Activated naive CD4-positive, alpha-beta T cell treated with anti-CD3 and anti-CD28 coated beads, Interleukin-2, amount 10 ng/mL, durations not matched to agents 7 days and 5 days (primary cell): ENCODE measurements at places on chromosomes 12 and 14.

DNA sequence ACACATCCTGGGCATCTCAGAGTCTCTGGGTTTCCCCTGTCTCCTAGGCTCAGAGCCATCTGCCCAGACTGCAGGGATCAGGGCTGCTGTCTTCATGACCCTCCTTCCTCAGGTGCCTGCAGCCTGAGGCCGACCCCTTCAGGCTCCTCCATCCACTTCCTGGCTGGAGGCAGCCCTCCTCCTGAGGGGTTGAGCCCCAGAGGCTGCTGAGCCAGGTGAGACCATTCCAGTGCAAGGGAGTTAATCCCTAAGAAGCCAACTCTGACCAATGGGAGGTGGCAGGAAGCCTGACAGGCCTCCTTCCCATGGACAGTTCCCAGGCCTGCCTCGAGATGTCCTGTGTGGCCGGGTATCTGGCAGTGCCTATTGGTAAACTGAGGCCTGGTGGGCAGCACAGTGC lies 8.4 kb upstream of the PPP4R4 start:
- DNase-seq, result no peak

DNA sequence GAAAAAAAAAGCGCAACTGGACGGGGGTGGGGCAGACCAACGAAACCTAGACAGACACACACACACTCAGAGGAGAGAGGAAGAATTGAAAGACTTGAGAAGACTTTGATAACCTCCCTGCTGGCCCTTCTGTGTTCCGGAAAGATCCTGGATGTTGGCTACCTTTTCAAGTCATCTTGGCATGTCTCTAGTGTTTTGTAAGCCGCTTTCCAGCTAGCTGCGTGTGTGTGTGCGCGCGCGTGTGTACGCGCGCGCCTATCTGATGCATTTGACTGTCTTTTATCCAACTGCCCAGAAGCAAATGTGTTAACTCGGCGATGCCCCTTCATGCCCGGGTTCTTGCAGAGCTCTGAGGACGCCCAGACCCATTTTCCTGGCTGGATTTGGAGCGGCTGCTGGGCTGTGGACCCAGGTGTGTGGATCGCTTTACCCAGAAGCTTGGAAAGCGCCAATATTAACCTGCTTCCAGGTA lies 664 bp downstream of the LRFN5 start:
- DNase-seq, result no peak

DNA sequence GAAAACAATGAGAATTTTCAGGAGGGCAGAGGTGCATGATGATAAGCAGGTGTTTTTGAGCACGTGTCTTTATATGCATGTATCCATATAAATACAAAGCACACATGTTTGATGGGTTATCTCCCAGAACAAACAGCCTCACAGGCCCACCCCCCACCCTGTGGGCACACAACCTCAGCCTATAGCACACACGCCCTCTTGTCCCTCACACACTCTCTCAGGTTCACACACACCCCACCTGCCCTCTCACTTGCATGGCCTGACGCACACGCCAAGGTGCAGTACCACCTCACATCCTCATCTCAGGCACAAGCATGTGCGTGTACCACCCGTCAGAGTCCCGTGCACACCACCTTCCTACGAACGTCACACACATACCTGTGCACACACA lies 8.6 kb upstream of the KRT8 start:
- no peak for DNase-seq

GRCh38 chr14:92397150-92397952 lies 74.4 kb downstream of the SLC24A4 start:
- no peak for DNase-seq

DNA sequence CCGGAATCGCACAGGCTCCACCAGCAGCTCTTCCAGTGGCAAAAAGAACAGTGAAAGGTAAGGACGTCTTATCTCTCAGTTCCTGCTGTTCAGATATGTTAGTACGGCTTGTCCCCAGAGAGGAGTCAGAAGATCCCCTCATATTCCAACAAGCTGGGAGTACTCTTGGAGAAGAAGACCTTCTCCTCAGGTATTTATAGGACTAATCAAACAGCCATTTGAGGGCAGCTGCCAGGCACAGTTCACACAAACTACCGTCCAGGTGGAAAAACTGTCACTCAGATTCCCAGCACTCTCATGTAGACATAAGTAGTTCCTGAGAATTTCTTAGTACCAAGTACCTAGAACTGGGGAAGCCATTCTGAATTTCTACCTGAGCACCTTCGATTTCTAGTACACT lies 85.3 kb downstream of the EML1 start:
- DNase-seq, result no peak

- DNase-seq, result no peak
Observed at GRCh38 chr12:84641940-84642545, 270.6 kb downstream of the SLC6A15 start.

DNA sequence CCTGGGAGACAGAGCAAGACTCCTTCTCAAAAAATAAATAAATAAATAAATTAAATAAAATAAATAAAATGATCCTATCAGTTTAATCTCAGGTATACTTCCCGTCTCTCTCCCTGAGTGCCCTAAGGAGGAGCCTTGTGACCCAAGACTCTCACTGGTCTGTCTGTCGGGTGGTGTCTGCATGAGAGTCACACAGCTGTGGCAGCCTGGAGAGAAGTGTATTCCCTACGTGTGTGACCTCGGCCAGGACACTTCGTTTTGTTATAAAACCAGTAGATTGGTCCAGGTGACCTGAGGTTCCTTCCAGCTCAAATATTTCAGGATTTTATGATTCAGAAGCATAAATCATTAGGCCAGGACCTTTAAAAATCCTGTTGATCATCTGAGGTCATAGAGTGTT lies 4.8 kb downstream of the SYNE3 start:
- DNase-seq, result no peak

DNA sequence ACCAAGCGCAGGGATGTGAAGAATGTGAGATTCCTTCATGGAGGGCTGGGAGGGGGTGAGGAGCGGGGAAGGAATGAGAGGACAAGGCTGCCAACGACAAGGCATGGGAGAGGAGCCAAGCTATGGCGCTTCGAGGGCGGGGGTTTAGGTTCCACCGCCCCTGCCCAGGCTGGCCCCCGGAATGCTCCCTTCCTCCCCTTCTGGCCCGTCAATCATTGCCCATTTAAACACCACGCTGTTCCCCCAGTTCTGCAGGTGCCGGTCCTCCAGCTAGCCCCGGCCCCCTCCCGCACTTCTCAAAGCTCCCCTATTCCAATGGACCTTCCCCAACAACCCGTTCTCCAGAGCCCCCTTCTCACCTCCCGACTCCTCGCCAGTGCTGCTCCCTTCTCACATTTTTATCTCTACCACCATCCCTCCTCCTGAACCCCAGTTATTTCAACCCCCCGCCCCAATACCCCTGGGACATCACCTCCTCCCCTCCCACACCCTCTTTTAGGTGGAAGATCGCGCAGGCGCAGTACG lies 428 bp downstream of the RNF41 start:
- DNase-seq, result no peak

- peak; percentile 36 for DNase-seq
Observed at GRCh38 chr12:124032265-124032886, 59.4 kb downstream of the ZNF664 start.

DNA sequence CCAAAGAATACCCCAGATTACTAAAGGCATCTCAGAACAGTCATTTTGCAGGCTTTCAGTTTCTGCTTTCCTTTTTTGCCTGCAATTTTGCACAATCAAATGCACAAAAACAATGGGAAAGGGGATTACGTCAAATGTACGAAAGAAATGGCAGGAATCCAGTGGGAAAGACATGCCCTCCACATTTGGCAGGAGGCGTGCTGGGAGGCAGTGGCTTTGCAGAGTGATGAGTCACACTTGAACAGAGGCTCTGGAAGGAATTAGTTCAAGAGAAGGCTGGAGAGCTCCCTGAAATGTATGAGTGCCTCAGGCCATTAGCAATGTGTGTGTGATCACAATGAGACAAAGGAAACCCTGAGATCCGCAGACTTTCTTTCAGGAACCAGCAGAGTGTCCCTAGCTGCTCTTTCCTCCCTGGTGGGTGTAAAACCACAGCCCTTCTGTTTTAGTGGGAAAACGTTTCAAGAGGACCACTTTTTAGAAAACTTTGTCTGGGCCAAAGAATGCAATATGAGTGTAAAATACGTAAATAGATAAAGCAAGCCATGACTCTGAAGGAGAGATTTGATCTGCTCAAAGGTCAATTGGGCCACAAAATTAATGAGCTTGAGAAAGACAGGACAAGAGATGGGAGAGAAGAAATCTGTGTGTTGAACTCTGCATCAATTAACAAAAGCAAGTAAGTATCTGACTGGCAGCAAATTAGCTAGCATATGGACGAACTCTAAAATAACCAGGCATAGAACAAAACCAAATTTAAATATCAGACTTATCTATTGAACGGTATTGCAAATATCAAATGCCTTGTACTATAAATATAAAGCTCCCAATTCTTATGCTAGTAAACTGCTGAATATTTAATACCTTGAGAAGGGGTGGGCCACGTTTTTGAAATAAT lies 155.4 kb upstream of the PDE3A start:
- no peak for DNase-seq
